Esophagus squamous epithelium (tissue), 5 donors: ENCODE measurements at places on chromosomes 16 and 17.

- DNase-seq = no peak
These were observed 13.6 kb upstream of the DHRS7B start for GRCh38 chr17:21113049-21113690.

- no peak for DNase-seq
These were observed 2.9 kb upstream of the CPNE7 start for GRCh38 chr16:89572485-89573205.

GRCh38 chr17:27581016-27581415 lies 50.0 kb upstream of the LGALS9 start:
- DNase-seq = no peak

DNA sequence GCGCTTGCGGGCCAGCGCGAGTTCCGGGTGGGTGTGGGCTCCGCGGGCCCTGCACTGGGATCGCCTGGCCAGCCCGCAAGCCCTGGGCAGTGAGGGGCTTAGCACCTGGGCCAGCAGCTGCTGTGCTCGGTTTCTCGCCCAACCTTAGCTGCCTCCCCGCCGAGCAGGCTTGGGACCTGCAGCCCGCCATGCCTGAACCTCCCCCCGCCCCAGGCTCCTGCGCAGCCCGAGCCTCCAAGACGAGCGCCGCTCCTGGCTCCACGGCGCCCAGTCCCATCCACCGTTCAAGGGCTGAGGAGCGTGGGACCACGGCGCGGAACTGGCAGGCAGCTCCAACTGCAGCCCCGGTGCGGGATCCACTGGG lies 12.3 kb upstream of the ZFP90 start:
- no peak for DNase-seq

- no peak for DNase-seq
These were observed 10.6 kb downstream of the PEMT start for GRCh38 chr17:17580662-17581470.

- DNase-seq = no peak
These were observed 16.2 kb upstream of the MYH3 start for GRCh38 chr17:10673312-10673711.

DNA sequence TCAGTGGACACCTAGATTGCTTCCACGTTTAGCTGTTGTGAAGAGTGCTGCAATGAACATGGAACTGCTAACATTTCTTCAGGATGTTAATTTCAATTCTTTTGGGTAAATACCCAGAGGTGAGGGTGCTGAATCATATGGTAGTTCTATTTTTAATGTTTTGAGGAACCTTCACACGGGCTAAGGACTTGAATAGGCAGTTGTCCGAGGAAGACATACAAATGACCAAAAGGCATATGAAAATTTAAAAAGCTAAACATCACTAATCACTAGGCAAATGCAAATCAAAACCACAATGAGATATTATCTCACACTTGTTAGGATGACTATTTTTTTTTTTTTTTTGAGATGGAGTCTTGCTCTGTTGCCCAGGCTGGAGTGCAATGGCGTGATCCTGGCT lies 173.3 kb downstream of the PRKCB start:
- DNase-seq = no peak

DNA sequence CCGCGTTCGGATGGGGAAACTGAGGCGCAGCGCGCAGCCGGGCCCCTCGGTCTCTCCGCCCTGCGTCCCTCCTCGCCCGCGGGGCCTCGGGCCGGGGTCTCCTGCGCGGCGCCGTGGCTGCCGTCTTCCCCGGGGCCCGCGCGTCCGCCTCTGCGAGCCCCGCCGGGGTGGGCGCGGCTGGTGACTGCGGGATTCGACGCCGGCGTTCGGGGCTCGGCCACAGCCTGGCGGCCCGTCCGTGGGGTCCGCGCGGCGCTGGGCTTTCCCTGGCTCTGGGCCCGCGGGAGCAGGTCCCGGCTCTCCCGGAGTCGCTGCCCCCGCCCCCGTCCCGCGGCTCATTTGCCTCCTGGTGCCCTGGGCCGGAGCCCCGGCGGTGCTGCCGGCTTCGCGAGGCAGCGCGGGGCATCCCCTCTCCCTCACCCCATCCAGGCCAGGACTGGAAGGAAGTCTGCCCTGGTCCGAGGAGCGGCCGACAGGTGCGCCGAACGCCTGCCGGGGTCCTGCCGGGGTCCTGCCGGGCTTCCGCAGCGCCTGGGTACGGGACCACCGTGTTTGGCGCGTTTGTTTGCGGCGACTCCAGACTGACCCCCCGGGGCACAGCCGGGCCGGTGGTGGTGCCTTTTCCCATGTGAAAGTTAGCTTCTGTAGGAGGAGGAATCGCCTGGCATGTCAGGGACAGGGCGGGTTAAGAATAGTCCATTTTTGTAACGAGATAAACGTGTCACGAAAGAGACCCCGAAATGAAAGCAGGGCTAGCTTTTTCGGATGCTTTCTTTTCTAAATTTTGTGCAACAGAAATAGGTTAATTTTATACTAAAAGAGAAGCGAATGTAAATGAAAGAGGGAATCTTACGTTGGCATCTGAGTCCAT lies 671 bp downstream of the CHMP6 start:
- no peak for DNase-seq

DNA sequence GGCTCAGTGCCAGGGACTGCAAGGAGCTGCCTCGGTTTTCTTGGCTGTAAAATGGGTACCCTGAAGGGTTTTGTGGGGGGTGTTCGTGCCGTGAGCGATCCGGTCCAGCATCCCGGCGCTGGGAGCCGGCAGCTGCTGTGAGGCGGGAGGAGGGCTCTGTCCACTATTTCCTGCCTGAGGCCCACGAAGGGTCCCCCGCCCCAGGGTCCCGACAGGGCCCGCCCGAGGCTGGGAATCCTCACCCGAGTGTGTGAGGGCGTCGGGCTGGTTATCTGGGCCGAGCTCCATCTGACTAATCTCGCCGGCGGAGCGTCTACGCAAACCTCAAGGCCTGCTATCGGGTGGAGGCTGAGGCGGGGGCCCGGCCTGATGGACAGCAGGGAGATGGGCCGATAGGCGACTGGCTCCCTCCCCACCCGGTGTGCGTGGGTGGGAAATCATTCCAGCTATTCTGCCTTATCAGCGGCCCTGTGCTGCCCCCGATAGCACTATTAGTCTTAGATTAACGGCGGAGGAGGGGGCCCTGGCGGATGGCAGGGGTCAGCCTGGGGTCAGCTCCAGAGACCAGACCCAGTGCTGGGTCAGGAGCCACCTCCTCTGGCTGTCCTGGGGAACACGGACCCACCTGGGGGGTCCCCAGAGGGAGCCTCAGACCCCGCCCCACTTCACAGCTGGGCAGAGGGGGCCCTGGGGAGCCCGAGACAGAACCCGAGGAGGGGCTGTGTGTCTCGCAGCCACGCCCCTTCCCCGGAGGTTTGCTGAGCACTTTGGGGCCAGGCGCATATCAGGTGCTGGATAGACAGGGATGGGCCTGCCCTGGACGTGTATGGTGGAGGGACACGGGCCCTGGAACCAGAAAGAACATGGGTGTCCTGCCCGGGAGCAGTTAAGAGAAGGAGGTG lies 44.7 kb downstream of the ZFPM1 start:
- DNase-seq = no peak
